WTC11 (cell line): ENCODE measurements at places on chromosomes 6 and 20.

DNA sequence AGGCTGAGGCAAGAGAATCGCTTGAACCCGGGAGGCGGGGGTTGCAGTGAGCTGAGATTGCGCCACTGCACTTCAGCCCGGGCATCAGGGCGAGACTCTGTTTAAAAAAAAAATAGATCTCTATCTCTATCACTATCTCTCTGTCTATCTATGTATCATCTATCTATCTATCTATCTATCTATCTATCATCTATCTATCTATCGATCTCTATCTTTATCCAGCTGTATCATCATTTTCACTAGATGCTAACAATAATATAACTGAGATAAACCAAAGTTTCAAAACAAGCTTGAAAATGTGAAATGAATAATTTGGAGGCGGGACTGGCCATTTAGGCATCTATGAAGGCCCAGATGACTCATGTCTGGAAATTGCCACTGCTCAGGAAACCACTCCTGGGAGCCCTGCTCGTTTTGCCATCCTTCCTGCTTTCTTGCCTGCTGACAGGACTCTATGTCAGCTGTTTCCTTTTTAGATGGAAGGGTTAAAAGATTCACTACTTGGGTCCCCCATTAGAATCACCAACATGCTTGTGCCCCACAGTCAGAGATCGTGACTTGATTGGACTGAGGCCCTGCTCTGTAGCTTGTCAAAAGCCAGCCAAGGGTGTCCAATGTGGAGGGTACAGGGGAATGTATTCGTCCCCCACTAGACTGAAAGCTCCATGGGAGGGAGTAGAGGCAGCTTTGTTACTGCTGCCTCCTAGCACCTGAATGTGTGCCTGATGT is 61.7 kb downstream of the UTRN start:
- no peak for DNase-seq

- DNase-seq, result peak; percentile 36
These were observed 13.8 kb upstream of the TLDC2 start for GRCh38 chr20:36861875-36862801.

DNA sequence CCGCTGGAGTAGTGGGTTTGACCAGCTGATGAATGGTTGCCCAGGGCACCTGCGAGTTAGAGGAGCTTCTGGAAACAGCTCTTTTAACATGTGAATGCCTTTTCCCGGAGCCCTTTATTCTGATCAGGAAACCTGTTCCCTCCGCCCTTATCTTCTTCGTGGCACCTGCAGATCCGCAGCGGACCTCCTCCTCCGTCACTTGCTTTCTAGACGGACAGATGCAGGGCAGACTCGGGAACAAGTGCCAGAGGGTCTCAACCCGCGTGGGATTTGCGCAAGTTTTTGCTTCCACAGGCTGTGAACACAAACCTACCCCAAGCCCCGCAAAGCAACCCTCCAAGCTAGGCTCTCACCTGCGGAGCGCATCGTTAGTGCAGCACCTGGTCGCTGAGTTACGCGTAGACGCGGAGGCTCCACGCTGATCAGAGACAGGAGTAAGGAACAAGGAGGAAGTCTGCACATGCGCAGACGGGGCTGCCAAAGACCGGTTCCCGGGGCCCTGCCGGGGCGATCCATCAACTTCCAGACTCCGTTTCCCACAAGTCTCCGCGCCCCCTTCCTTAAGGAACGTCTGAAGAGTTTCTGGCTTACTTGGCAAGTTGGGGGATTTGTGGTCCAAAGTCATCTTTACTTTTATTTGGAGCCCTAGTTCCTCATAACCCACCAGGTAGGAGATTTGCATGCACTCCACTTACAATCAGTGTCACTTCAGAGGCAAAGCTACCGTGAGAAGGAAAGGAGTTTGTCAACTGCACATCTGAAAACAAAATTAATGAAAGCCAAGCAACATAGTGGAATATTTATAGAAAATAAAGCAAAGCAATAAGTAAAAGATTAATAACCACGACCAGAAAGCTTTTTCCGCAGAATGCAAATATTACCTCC is 52.7 kb upstream of the ELMO2 start:
- DNase-seq, result peak; percentile 94

- no peak for DNase-seq
These were observed 843.9 kb downstream of the QKI start for GRCh38 chr6:164258421-164258820.

DNA sequence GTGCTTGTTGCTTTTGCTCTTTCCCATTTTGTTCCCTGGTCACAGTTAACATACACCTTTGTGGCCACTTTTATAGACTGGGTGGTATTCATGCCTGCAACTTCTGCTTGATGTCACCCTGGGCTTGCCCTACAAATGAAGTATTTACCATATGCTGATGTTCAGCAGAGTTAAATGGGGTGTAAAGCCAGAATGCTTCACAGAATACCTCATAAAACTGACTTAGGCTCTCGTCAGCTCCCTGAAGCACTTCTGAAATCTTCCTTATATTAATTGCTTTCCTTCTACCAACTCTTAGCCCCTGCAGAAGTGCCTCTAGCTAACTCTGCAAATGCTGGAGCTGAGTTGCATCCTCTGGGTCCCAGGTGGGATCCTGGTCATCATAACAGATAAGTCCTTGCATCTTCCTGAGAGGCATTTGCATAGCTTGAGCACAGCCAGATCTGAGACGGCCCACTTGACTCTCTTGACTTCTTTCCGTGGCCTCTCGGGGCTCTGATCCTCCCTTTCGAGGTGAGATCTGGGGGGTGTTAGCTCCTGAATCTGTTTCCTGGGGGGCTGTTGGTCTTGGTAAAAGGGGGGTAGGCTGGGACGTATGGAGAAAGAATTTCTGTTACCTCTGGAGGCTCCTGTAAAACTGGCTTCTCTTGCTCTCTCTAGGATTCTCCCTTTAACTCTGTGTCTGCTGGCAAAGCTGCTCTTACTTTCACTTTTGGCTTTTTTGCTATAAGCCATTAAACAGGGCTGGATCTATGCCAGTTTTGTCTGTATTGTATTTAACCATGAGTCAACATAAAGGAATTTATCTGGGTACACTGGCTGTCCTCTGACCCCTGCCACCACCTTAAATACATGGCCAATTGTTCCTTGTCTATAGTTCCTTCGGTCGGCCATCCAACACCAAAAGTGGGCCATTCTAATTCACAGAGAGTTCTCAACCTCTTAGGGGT is 223.0 kb upstream of the SYNCRIP start:
- no peak for DNase-seq

GRCh38 chr20:34365765-34366213 is 2.7 kb downstream of the ITCH start:
- DNase-seq, result no peak

- no peak for DNase-seq
These were observed 3.0 kb upstream of the CRIP3 start for GRCh38 chr6:43311666-43312065.

- DNase-seq, result no peak
These were observed 223.3 kb upstream of the HEY2 start for GRCh38 chr6:125526007-125526720.

DNA sequence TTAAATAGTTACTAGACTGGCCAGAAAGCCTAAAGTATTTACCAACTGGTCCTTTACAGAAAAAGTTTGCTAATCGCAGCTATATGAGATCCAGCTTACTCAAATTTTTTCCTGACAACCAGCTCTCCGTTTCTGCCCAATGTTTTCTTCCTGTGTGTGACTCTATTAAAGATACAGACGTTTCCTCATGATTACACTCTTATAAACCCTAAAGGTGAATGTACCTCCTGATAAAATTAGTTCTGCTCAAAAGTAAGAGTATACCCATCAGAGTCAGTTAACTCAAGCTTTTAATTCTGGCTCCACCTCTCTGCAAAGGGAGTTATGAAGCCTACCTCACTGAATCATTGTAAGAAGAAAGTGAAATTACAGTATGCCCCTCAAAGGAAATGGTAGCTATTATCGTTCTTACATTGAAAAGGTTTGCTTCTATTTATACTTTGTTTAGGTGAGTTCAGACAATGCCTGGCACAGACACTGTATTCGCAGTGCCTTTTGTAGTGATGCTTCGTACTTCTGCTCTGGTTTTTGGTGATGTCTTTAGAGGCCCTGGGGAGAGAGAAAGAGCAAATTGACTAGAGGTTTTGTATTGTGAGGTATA is 10.2 kb upstream of the MROH8 start:
- no peak for DNase-seq

- no peak for DNase-seq
These were observed 88.6 kb downstream of the MRPL14 start for GRCh38 chr6:44038543-44039065.

DNA sequence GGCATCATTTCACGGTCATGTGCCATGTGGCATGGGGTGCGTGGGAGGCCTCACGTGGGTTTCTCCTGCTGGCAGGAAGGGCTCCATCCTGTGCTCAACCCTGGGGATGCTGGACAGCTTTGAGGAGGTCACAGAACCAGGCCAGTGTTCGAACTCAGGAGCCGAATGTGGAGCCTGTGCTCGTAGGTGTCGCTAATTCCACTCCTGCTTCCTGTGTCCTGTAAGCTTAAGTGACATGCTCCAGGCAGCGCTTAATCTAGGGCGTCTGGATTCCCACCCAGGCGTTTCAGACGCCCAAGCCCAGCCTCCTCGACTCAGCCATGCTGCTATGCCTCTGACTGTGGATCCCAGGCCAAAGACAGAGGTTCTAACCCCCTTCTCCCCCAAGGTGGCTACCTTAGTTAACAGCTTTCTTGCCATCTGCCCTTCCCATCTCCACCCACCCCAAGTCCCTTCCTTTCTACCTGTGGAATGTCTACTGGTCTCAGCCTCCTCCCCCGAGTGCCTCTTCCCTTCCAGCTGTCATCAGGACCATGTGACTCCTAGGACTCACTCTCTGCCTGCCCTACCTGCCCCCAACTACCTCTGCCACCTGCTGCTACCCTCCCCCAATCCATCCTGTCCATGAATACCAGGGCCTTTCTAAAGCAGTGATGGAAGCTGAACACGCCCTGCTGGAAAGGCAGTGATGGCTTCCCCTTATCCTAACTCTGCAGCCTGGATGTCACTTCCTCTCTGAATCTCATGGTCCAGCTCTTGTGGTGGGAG is 255.1 kb downstream of the CDH26 start:
- no peak for DNase-seq

DNA sequence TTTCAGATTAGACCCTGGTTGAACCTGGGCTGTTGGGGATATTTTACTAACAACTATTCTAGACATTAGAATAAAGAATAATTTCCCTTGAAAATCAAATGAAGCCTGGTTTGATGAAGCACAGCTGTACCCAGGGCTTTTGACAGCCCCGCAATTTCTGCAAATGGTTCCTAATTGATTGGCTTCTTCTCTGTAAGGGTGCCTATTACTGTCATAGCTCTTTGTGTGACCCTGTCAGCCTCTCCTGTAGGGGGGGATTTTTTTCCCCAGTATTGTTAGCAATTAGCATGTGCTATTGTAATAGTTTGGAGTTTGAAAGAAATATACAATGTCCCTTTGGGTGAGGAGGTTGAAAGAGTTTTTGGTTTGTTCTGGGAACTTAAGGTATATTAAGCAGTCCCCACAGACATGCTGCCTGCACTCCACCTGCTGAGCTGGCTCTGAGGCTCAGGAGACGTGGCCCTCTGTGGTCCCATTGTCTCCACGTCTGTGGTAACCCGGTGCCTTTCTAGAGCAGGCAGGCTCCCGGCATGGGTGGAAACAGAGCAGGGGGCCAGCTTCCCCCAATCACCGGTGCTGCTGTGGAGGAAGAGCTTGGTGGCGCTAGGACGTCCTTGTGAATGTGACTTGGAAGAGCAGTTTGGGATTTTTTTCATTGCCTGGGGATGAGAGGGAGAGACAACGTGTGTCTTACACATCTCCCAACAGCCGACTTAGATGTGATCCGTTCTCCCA is 47.3 kb upstream of the CLDN20 start:
- DNase-seq, result peak; percentile 33

DNA sequence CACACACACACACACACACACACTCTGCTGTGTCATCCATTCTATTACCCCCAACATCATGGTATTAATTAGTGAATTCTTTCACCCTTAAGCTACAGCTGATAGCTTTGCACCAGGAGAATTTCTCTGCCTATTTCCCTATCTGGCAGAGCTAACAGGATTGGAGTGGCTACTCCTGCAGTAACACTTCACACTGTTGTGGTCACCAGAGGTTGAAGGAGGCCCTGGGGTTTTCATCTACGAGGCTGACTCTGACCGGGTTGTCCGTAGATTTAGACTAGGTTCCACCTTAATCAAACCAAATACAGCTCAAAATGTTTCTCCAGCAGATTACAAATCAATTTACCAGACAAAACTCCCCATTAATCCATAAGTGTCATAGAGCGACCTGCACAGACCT is 69.2 kb upstream of the RIPOR2 start:
- DNase-seq, result no peak
